ENCODE measurements at places on chromosomes 13 and 19.

- no peak for DNase-seq
These were observed 2.2 kb upstream of the COLGALT1 start for GRCh38 chr19:17553256-17553655.

DNA sequence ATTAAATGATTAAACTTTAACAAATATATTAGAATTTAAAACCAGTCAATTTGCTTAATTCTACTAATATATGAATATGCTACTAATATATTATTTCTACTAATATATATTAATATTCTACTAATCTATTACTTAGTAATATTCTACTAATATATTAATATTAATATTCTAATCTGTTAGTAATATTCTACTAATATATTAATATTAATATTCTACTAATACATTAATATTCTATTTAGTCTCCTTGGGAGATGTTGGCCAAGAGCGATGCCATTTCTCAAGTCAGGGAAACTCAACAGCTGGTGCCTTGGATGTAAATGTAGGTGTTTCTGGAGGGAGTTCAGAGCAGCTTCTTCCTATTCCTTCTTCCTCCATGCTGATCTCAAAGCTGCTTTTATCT is 259.2 kb upstream of the TMTC4 start:
- no peak for DNase-seq

DNA sequence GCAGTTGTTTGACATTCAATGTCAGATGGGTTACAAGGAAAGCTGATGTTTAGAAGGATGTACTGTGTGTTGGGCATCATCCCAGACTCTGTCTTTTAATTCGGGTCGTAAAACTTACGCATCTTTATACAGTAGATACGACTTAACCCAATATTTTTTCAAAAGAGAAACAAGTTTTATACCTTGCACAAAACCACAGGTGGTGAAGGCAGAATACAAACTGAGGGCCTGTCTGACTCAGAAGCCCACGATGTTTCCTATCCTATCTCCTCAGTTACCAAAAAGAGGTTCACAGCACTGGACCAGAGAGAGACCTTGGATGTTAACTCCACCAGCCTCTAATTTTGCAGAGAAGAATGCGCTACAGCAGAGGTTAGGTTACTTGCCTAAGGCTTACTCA is 477.0 kb downstream of the FOXO1 start:
- DNase-seq: no peak

DNA sequence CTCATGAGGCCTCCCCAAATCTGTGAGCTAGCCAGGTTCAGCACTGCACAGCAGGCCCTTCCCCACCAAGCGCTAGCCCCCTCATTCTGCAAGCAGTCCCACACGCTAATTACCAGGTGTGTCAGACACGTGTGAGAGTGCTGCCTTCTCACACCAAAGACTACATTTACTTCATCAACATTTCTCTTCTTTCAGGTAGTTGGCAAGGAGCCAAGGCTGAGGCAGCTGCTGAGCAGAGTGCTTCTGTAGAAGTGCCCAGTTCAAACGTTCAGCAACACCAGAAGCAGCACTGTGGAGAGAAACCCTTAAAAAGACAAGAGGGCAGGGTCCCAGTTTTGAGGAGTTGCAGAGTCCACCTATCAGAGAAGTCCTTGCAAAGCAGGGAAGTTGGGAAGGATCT is 6.4 kb downstream of the ZNF773 start:
- DNase-seq: no peak

DNA sequence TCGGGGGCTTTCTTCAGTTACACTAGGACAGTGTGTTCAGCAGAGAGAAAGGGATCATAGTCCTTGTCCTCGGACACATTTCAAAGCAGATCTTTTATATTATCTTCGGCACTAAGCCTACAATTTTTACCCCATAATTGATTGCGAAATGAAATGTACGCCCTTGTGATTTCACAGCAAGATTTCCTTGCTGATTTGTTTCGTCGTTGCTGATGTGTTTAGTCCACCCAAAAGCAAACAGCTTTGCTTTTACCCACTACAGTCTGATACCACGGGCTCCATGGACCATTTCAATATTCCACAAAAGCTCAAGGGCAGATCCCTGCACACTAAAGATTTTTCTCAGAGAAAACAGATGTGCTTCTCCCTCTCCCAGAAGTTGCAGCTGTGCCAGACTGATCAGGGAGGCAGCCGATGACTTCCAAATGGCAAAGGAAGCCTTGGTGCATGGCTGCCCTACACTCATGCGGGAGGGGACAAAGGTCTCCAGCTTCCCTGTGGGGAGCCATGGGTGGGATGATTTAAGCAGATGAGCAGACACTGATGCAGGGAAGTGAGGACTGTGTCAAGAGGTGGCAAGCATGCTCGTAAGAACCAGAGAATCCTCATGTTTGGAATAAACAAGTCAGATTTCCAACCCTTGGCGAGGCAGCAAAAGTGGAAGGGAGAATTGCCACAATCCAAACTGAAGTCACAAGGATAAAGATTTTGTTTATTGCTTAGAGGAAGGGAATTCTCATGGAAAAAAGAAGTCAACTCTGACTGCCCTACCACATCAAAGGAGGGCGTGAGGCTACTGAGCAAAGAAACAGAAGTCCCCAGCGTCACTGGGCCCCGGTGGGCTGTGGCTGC is 81.1 kb downstream of the STK24 start:
- no peak for DNase-seq

- no peak for DNase-seq
These were observed 5.9 kb downstream of the GAMT start for GRCh38 chr19:1395194-1396018.

DNA sequence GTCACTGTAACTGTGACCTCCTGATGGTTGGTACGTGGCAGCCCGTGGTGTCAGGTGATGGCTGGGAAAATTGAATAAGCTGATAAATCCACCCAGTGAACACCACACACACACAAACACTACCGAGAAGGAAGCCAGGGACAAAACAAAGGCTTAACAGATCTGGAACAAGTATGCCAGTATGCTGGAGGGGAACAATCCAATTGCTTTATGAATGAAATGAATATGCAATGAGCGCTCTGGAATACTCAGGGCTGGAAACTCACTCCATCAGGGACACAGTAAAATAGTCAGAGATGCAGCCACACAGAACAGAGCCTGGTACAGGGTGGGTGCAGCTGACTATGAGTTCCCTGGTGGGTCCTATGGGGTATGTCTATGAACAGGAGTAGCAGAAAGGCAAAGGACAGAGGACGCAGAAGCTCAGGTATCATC is 16.7 kb downstream of the TMTC4 start:
- no peak for DNase-seq

DNA sequence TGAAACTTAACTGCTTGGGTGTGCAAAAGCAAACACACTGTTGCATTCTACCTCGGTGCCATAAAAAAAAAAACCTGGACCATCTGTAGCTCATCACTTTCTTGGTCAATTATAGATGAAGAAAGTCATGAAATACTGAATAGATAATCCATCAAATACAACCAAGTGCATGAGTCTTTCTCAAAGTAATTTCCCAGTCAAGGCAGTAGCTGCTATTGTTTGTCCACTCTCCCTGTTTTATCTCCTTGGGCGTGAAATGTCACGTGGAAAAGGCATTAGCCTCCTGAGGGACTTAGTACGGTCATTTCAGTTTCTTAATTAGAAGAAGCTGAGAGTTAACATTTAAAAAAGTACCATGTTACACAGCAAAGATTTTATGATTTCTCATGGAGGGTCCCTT is 1697.9 kb downstream of the PCDH9 start:
- DNase-seq: no peak

GRCh38 chr19:43310221-43310620 is 40.9 kb upstream of the PSG9 start:
- DNase-seq: no peak

DNA sequence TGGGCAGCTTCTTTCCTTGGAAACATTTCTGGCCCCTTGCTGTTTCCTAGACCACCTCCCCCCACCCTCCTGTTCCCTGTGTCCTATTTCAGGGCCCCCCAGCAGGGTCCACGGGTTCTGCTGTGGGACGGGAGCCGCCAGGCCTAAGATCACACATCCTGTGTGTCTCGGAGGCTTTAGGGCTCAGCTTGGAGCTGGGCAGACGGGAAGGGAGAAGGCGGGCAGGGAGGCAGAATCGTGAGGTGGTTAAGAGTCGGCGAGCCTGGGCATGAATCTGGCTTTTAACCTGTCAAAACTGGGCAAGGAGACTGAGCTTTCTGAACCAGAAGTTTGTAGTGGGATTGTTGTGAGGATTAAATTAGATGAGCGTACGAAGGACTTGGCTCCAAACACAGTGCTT is 4.8 kb downstream of the KCNC3 start:
- no peak for DNase-seq

DNA sequence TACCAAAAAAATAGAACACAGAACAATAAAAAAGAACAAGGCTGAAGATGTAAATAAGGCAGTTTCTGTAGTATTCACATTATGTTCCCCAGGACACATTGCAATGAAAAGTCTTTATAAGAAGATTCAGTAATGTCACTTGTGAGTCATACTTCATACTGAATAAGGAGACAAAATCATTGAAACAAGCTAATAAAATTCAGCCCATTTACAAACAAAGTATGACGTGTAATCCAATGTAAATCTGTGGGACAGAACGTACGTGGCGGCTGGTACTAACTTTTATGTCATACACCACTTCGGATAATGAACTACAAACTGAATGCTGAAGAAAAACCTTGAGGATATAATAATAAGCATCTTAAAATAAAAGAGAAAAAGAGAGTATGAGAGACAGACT is 512.8 kb upstream of the MIR17HG start:
- no peak for DNase-seq

GRCh38 chr13:99066219-99066618 is 88.4 kb upstream of the DOCK9 start:
- no peak for DNase-seq

GRCh38 chr13:34108410-34108809 is 290.5 kb downstream of the RFC3 start:
- no peak for DNase-seq

- no peak for DNase-seq
These were observed 250 bp downstream of the SPRY2 start for GRCh38 chr13:80340651-80341100.

- no peak for DNase-seq
These were observed 121.9 kb downstream of the DLEU7 start for GRCh38 chr13:50721672-50721992.

DNA sequence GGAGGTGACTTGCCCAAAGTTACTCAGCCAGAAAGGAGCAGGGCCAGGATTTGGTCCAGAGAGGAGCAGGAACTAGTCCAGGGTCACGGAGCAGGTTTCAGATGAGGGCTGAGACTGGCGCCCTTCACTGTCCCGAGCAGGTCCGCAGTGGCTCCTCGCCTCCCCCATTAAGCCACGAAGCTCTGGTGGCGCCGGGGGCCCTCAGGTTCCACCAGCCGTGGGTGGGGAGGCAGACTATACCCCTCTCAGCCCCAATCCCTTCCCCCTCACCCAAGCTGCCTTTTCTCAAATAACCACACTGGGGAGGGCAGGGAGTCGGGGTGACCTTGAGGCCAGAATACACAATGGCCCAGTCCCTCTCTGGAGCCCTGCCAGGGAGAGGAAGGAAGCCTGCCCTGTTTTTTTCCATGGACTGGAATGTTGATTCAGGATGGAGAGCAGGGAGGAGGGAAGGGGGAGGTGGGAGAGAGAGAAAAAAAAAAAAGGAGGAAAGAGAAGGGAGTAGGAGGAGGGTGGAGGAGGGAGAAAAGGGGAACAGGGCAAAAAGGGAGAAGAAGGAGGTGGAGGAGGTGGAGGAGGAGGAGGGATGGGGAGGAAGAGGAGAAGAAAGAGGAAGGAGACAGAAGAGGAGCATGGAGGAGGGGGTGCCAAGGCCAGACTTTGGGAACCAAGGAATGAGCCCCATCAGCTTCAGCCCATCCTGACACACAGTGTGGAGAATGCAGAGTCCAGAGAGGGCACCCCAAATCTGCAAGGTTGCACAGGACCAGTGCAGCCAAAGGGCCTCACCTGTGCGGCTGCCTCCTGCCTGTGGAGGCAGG is 19.7 kb downstream of the CEACAM16 start:
- peak; percentile 77 for DNase-seq

Data from NT2/D1 (cell line).